ENCODE measurements at places on chromosomes 1 and 21.

DNA sequence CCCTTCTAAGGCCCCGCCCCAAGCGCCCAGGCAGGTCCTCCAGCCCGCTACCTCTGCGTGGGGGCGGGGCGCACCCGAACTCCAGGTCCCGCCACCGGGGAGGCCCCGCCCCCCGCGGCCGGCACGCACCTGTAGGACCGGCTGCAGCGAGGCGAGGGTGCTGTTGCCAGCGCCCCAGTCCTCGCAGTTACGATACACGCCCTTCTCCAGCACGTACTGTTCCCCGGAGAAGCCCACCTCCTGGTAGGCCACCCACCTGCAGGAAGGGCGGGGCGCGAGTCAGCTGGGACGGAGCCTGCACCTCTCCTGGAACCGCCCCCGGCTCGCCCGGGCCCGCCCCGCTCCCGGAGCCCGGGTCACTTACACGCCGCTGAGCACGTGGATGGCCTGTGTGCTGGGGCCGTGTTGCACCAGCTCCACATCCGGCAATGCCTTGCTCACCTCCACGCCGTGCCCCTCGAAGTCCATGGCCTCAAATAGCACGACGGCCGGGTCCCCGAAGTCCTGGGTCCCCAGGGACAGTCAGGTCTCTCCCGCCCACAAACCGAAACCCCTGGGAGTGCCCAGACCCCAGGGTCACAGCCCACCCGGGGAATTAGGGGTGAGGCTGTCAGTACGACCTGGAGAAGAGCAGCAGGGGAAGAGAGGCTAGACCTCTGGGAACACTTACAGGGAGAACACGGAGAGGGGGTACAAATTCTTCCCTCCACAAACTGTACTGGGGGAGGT is 17.3 kb downstream of the CRYBG2 start:
- peak; percentile 75 for DNase-seq

DNA sequence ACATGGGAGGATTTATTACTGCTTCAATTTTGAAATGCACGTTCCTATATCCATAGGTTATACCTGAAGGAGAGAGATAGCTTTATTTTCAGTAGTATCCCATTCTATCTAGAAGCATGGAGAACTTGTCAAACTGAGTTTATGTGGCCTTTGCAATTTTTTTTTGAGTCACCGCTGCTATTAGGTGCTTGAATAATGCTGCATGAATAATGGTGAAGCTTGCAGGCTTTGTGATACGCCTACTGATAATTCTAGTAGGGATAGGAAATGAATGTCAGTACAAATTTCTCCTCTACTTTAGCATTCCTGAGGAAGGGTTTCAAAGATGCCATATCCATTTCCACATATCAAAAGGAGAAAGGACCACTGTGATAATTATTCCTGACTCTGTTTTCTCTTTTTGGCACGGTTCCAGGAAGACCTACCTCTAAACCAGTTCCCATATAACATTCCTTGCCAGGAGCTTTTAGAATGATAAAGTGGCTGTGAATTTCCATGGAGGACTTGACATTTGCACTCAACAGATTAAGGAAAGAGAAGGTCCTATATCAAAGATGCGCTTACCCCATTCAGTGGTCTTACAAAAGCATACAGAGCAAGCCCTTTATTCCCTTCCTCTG is 83.5 kb downstream of the SPATA46 start:
- DNase-seq, result no peak

- no peak for DNase-seq
Measured at GRCh38 chr1:1880617-1881312, 10.1 kb downstream of the GNB1 start.

- no peak for DNase-seq
Measured at GRCh38 chr1:94335447-94335846, 82.7 kb upstream of the ABCD3 start.

GRCh38 chr1:10932088-10932487 is 80.4 kb upstream of the TARDBP start:
- no peak for DNase-seq

DNA sequence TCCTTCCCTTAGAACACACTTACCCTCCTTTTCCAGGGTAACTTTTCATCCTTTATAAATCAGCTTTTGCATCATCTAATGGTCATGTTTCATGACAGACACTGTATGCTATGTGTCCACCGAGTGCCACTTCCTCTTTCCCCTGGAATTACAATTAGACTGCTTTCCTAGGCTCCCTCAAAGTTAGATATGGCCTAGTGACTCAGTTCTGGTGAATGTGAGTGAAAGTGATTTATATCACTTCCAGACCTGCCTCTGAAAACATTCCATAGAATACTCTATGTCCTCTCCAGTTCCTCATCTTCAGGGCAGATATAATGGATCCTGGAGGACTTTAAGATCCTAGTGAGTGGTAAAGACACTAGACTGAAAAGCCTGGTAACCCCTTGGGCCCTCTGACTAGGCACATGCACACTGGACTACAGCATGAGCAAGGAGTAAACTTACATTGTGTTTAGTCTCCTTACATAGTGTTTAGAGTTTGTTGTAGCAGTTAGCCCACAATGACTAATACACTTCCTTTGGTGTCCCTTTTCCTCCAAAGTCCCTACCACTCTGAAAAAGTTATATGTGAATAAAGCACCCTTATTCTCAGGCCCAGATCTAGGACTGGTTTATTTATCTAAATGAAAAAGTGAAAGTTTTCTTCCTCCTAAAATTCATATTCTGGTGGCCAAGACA is 59.3 kb downstream of the GPR88 start:
- DNase-seq, result no peak

GRCh38 chr1:38600286-38600685 is 259.3 kb downstream of the RRAGC start:
- DNase-seq, result no peak

DNA sequence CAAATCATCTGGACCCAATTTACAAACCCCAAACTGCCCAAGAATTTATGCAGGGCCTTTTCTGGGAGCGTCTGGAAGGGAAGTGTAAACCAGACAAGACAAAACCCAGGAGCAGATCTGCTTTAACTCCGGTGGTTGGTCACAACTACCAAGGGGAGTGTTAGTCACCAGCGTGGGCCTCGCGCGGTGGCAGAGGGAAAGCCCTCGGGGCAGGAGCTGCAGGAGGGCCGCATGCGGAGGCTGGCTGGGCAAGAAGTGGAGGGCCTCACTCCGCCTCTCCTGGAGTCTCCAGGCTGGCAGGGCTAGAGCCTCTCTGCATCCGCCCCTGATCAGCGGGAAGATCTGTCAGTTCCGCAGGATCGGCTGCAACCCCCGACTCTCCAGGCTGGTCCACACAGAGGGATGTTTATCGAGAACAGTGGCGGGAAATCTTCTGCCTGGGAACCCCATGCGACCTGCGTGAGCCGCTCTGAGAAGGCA is 2.0 kb downstream of the COL24A1 start:
- DNase-seq, result no peak

DNA sequence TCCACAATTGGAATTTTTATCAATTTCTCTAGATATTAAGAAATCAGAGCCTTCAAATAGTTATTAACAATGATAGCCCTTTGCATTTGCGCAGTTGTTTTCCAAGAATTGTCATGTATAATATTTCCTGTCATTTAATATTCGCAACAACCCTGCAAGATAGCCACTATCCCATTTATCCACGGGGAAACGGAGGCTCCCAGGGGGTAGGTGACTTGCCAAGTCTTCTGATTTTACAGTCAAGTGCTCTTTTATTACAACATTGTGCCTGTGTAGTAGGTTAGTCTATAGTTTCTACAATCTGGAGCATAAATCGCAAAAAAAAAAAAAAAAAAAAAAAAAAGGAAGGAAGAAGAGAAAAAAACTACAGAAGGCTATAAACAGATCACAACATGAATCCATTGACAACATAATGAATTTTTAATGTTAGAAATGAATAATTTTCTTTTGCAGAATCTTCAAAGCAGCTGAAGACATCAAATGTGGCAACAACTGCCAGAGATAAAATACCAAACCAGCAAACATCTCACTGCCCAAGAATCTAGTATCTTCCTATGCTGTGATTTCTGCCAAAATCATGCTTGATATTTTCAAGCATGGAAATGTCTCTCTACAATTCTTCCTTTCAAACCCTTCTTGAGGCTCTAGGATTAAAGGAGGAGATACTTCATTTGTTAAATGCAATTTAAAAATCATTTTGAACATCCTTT is 125.5 kb downstream of the PTPN14 start:
- DNase-seq, result no peak

- DNase-seq, result no peak
Measured at GRCh38 chr1:168422203-168422847, 121.5 kb downstream of the XCL2 start.

- DNase-seq, result no peak
Measured at GRCh38 chr1:156935505-156936128, 15.2 kb downstream of the LRRC71 start.

DNA sequence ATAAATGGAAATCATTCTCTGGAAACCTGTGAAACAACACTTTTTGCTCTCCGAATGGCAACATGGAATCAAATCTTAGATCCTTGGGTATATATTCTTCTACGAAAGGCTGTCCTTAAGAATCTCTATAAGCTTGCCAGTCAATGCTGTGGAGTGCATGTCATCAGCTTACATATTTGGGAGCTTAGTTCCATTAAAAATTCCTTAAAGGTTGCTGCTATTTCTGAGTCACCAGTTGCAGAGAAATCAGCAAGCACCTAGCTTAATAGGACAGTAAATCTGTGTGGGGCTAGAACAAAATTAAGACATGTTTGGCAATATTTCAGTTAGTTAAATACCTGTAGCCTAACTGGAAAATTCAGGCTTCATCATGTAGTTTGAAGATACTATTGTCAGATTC is 45.7 kb downstream of the PTGFR start:
- no peak for DNase-seq

- no peak for DNase-seq
Measured at GRCh38 chr1:205342986-205343385, 13.7 kb downstream of the KLHDC8A start.
